ENCODE measurements at places on chromosomes 11 and 22.

DNA sequence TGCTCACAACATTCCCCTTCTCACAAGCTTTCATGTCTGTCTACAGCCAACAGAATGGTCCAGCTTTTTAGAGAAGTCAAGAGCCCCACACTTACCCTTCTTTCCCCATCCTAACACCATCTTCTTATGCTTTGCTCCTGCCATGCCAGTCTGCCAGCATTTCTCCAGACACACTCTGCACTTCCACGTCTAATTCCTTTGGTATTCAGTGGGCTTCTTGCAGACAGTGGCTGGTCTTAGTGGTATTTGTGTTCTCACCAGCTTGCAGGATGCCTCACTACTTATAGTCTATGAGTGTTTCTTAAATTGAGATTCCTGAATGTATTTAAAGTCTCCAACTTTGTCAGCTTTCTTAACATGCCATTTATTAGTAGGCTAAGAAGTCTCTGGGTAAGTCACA is 154.4 kb downstream of the BBOX1 start:
- no peaks in the 10 kb centered on the region for H3K36me3 ChIP-seq
- H3K4me3 ChIP-seq, result no peak overlapping the region
- H3K4me1 ChIP-seq, result no peaks in the 10 kb centered on the region
- H3K27me3 ChIP-seq, result no peaks in the 10 kb centered on the region
- no peak for DNase-seq

DNA sequence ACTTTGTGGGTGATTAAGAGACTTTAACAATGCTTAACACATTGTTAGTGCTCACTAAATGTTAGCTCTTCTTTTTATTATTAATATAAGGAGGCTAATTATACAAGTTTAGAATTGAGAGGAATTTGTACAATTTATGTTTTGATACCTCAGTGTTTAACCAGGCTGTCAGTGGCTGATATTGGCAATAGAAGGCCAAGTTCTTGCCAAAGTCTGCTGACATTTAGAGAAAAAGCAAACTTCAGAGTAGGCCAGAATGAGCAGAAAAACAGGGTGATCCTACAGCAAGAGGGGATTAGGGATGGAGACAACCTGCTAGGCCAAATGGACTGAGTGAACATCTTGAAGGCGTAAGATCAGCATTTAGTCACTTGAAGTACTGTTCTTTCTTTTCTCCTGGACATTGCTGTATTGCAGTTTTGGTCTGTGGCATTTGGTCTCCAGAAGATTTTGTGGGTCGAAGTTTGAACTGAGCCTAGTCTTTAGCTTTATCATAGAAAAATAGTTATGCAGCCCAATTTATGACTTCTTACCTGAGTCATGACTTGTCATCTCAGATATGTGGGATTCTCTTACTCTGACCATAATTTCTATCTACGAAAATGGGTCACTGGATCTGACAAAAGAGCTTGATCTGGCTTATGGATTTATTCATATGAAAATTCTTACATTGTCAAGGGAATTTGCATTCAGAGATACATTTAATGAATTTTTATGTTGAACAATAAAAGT is 9.0 kb downstream of the TRIM44 start:
- H3K4me3 ChIP-seq, result no peak overlapping the region
- peaks cover 12% of the 10 kb centered on the region for H3K36me3 ChIP-seq
- no peak overlapping the region for H3K27ac ChIP-seq
- DNase-seq, result no peak
- no peaks in the 10 kb centered on the region for H3K27me3 ChIP-seq
- peaks cover 14% of the 10 kb centered on the region for H3K4me1 ChIP-seq

DNA sequence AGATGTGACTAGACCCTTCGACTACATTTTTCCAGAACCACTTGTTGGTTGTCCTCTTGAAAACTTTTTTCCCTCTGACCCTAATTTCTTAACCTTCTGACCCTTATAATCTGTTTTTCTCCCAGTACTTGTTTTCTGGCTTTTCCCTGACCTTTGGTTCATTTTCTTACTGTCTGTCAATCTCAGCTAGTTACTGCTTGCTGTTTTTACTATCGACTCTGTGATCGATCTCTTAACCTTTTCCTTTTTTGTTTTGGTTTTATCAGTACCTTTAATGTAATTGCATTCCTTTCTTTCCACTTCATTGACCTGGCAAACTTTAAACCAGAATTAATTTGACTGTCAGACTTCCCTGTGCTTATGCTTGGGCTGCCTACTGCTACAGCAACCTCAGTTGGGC is 92.8 kb downstream of the DDX10 start:
- H3K4me1 ChIP-seq, result peaks cover 10% of the 10 kb centered on the region
- no peak for DNase-seq
- no peak overlapping the region for H3K27ac ChIP-seq

- no peak for DNase-seq
- no peaks in the 10 kb centered on the region for H3K36me3 ChIP-seq
- peaks cover 14% of the 10 kb centered on the region for H3K4me1 ChIP-seq
- no peak overlapping the region for H3K27ac ChIP-seq
Observed at GRCh38 chr11:100832829-100833228, 145.7 kb downstream of the ARHGAP42 start.

GRCh38 chr11:66557733-66558326 is 10.6 kb downstream of the CTSF start:
- H3K27me3 ChIP-seq, result peaks cover 22% of the 10 kb centered on the region
- no peak overlapping the region for H3K27ac ChIP-seq
- no peak overlapping the region for H3K4me3 ChIP-seq
- peaks cover 5% of the 10 kb centered on the region for H3K36me3 ChIP-seq

GRCh38 chr11:77267962-77268361 is 33.5 kb downstream of the GDPD4 start:
- H3K27me3 ChIP-seq, result no peaks in the 10 kb centered on the region
- H3K36me3 ChIP-seq, result no peaks in the 10 kb centered on the region
- no peak for DNase-seq
- no peak overlapping the region for H3K4me3 ChIP-seq

DNA sequence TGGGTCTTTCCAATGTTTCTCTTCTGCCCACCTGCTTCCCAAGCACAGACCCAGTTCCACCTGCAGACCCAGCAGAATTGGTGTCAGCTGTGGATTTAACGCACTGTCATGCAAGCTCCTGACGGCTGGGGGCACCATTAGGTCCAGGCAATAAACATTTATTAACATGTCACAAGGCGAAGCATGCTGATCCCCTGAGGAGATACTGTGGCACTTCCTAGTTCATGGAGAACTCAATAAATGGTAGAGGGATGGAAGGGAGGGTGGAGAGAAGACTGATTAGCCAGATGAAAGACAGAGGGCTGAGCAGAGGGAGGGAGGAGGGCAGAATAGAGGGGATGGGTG is 68.3 kb upstream of the TSPAN18 start:
- H3K4me3 ChIP-seq, result no peak overlapping the region
- H3K27ac ChIP-seq, result no peak overlapping the region
- H3K4me1 ChIP-seq, result no peaks in the 10 kb centered on the region
- no peaks in the 10 kb centered on the region for H3K27me3 ChIP-seq
- no peaks in the 10 kb centered on the region for H3K36me3 ChIP-seq
- peak; percentile 30 for DNase-seq

DNA sequence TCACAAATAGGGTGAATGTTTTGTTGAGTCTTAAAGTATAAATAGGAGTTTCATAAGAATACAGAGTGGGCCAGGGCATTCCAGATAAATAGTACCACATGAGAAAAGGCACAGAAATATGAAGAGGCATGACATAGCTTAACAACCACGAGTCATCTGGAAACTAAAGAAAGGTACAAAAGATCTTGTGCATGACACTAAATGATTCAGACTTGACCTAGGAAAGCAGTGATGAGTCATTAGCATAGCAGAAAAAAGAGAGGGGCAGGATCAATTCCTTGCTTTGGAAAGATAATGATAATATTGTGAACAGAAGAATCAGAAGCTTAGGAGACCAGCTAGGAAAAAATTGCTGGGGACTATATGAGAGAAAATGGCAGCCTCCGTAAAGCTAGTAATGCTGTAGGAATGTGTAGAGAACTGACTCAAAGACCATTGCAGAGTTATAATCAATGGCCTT is 47.6 kb upstream of the FIBIN start:
- no peak overlapping the region for H3K27ac ChIP-seq
- no peaks in the 10 kb centered on the region for H3K27me3 ChIP-seq
- no peaks in the 10 kb centered on the region for H3K4me1 ChIP-seq
- no peak for DNase-seq
- H3K4me3 ChIP-seq, result no peak overlapping the region

GRCh38 chr11:114091516-114092397 is 32.2 kb downstream of the ZBTB16 start:
- H3K27me3 ChIP-seq, result no peaks in the 10 kb centered on the region
- H3K4me1 ChIP-seq, result peaks cover 93% of the 10 kb centered on the region
- peak overlapping the region; percentile 31 for H3K4me3 ChIP-seq
- H3K36me3 ChIP-seq, result peaks cover 56% of the 10 kb centered on the region
- DNase-seq, result peak; percentile 48

DNA sequence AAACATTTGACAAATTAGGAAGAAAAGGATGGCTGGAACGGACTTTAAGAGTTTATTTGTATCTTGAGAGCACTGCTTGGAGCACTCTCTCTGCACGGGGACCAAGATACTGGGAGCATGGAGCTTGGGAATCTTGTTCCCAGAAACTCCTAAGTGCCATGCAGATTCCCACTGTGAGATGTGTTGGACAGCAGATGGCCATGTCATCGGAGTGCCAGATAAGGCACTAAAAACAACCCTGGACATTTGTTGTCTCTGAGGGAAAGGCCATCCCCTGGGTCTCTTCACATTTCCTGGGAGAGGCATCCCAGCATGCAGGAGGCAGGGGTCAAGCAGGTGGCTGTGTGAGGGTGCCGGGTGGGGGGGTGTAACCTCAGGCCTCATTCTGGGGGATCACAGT is 2.9 kb downstream of the KIRREL3 start:
- H3K4me1 ChIP-seq, result no peaks in the 10 kb centered on the region
- no peaks in the 10 kb centered on the region for H3K36me3 ChIP-seq
- no peak for DNase-seq
- no peak overlapping the region for H3K27ac ChIP-seq
- no peak overlapping the region for H3K4me3 ChIP-seq

- no peaks in the 10 kb centered on the region for H3K36me3 ChIP-seq
- H3K27me3 ChIP-seq, result no peaks in the 10 kb centered on the region
- no peak for DNase-seq
- no peaks in the 10 kb centered on the region for H3K4me1 ChIP-seq
- no peak overlapping the region for H3K27ac ChIP-seq
Observed at GRCh38 chr11:24837112-24837511, 340.3 kb downstream of the LUZP2 start.

DNA sequence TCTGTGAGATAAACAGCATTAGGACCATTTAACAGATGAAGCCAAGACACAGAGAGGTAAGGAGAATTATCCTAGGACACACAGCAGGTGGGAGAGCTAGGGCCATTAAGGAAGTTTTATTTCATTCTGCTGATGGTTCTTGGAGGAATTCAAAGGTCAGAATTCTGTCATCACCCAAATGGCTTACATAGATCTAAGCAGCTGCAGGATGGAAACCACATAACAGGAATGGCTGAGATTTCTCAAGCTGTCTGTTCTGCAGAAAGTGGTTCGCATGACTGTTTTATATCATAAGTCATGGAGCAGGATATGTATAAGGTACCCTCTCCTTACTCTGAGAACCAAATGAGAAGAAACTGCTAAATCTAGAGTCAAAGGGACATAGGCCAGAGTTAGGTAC is 163.2 kb upstream of the NARS2 start:
- H3K27ac ChIP-seq, result no peak overlapping the region
- no peaks in the 10 kb centered on the region for H3K27me3 ChIP-seq
- no peak for DNase-seq

GRCh38 chr22:40572976-40573375 is 63.5 kb downstream of the MRTFA start:
- peaks cover 27% of the 10 kb centered on the region for H3K4me1 ChIP-seq
- DNase-seq, result no peak
- no peak overlapping the region for H3K4me3 ChIP-seq
- H3K36me3 ChIP-seq, result no peaks in the 10 kb centered on the region

GRCh38 chr22:45772743-45773142 is 101.1 kb downstream of the ATXN10 start:
- H3K4me3 ChIP-seq, result no peak overlapping the region
- peaks cover 8% of the 10 kb centered on the region for H3K36me3 ChIP-seq
- H3K4me1 ChIP-seq, result no peaks in the 10 kb centered on the region
- H3K27ac ChIP-seq, result no peak overlapping the region
- no peaks in the 10 kb centered on the region for H3K27me3 ChIP-seq

DNA sequence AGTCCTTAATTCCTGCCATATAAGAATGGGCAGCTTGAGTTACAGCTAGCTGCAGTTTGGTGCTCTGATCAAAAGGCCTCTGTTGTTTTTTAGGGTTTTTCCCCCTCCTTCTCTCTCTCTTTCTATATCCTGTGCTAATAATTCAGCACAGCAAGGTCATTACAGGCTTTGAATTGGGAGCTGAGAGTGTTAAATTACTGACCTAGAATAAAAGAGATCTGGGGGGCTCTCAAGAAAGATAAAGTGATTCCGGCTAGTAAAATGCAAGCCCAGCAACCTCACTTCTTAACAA is 84.9 kb downstream of the CSTPP1 start:
- H3K27me3 ChIP-seq, result no peaks in the 10 kb centered on the region
- H3K4me3 ChIP-seq, result no peak overlapping the region
- DNase-seq, result no peak
- no peaks in the 10 kb centered on the region for H3K36me3 ChIP-seq
- H3K27ac ChIP-seq, result peak overlapping the region; percentile 40

- no peak overlapping the region for H3K27ac ChIP-seq
- peaks cover 18% of the 10 kb centered on the region for H3K4me1 ChIP-seq
- H3K27me3 ChIP-seq, result peaks cover 20% of the 10 kb centered on the region
- no peaks in the 10 kb centered on the region for H3K36me3 ChIP-seq
- DNase-seq, result no peak
Observed at GRCh38 chr22:25745341-25746011, 3.5 kb downstream of the MYO18B start.

GRCh38 chr11:65059959-65060824 is 1.8 kb upstream of the NAALADL1 start:
- no peaks in the 10 kb centered on the region for H3K27me3 ChIP-seq
- no peaks in the 10 kb centered on the region for H3K4me1 ChIP-seq
- DNase-seq, result no peak
- H3K36me3 ChIP-seq, result no peaks in the 10 kb centered on the region
- H3K4me3 ChIP-seq, result no peak overlapping the region
- H3K27ac ChIP-seq, result no peak overlapping the region

- no peak for DNase-seq
- H3K4me1 ChIP-seq, result peaks cover 30% of the 10 kb centered on the region
- no peak overlapping the region for H3K4me3 ChIP-seq
- no peaks in the 10 kb centered on the region for H3K27me3 ChIP-seq
- no peak overlapping the region for H3K27ac ChIP-seq
- peaks cover 30% of the 10 kb centered on the region for H3K36me3 ChIP-seq
Observed at GRCh38 chr11:65868076-65868667, 4.4 kb downstream of the EFEMP2 start.

GRCh38 chr11:47987310-47987709 is 7.0 kb downstream of the PTPRJ start:
- no peak overlapping the region for H3K4me3 ChIP-seq
- no peaks in the 10 kb centered on the region for H3K36me3 ChIP-seq
- DNase-seq, result no peak
- H3K4me1 ChIP-seq, result peaks cover 84% of the 10 kb centered on the region
- H3K27ac ChIP-seq, result peak overlapping the region; percentile 77
- no peaks in the 10 kb centered on the region for H3K27me3 ChIP-seq

GRCh38 chr11:126611438-126611837 is 256.0 kb downstream of the ST3GAL4 start:
- no peaks in the 10 kb centered on the region for H3K36me3 ChIP-seq
- no peaks in the 10 kb centered on the region for H3K4me1 ChIP-seq
- no peak overlapping the region for H3K27ac ChIP-seq
- no peak for DNase-seq
- peaks cover 31% of the 10 kb centered on the region for H3K27me3 ChIP-seq
